T-helper 2 cell (primary cell): ENCODE measurements at places on chromosomes 1 and 21.

DNA sequence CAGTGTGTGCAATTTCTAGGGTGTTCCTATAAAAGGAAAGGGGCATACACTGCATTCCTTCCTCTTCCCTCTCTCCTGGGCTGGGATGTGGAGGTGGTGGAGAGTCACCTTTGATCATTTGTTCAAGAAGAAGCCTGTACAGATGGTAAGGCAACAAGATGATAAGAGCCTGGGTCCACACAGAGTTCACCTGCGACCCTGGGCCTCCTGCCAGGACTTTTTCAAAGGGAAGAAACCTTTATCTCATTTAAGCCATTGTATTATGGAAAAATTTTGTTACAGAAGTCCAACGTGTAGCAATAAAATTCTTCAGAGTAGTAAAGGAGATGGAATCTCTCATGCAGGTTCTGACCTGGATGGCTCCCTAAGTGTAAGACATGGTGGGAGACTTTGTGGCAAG is 189.1 kb downstream of the MIS18A start:
- DNase-seq = no peak

GRCh38 chr1:49016030-49016977 is 239.6 kb upstream of the BEND5 start:
- no peak for DNase-seq

- DNase-seq = no peak
Measured at GRCh38 chr1:53273526-53273925, 35.2 kb upstream of the MAGOH start.

DNA sequence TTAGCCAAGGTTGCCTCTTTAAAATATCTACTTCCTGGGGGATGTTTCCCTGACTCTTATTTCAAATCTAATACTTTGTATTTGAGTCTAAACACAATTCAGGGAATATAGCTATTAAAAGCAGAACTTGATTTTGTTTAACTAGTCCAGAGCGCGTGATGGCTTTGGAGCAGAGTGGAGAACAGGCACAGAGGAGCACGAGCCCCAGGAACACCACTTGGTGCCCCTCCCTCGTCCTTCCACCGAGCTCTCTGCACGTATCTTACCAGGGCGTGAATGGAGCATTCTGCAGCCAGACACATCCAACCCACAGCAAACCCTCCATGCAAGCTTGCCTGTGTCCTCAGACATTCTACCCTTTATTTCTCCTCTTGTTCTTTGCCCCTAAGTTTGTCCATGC is 14.1 kb downstream of the KIF26B start:
- no peak for DNase-seq

- DNase-seq = no peak
Measured at GRCh38 chr1:18052671-18053070, 54.9 kb upstream of the IGSF21 start.

DNA sequence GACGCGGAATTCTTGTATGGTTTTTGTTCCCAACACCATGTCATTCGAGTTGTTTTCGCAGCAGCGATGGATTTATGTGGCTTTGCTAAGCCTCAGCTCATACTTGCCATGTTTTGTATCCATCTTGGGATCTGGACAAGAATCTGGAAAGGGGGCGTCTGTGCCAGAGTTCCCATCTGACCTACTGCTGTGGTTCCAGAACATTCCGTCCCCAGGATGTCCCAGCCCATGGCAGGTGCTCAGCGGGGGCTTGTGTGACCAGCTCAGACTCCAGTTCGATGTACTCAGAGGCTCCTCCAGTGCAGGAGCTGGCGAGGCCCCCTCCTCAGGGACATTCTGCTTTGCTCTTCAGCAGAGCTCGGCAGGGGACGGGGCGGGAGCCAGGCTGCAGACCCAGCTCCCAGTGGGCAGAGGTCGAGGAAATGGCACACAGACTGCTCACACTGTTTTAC is 24.0 kb upstream of the ADARB1 start:
- no peak for DNase-seq

DNA sequence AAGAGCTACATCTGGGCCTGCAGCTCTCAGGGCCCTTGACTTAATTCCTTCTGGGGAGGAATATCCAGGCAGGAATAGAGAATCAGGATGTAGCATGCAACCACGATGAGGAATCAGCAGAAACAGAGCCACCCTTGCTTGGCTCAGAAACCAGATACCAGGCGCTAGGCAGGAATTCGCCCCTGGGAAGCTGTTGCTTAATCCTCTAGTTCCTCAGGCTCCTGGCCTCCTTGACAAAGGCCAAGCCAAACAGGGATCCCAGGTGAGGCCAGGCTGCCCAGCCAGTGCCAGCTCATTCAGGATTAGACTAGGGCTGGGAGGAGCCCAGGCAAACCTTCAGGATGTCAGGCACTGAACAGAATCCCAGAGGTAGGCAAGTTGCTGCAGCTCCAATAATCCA is 48.2 kb upstream of the IRF2BP2 start:
- no peak for DNase-seq

GRCh38 chr1:45863218-45863617 is 59.8 kb downstream of the MAST2 start:
- no peak for DNase-seq

DNA sequence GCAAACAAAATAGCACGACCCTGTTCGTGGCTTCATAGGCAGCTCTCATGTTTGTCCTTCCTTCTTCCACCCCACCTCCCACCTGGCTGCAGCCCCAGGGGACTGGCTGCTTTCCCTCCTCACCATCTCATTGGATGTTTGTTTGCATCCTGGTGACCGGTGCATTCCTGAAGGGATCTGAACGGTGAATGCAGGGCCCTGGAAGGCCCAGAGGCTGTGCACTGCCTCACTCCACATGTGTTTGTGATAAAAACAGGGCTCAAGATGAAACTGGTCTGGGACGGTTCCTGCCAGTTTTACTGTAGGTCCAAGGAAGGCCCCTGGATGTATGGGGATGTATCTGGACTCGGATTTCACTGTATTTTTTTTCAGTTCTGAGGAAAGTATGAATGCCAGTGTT is 42.8 kb downstream of the CNN3 start:
- no peak for DNase-seq

GRCh38 chr1:106727171-106727570 is 329.3 kb upstream of the PRMT6 start:
- no peak for DNase-seq

GRCh38 chr1:52769346-52770033 is 43.2 kb downstream of the ZYG11B start:
- DNase-seq = no peak

DNA sequence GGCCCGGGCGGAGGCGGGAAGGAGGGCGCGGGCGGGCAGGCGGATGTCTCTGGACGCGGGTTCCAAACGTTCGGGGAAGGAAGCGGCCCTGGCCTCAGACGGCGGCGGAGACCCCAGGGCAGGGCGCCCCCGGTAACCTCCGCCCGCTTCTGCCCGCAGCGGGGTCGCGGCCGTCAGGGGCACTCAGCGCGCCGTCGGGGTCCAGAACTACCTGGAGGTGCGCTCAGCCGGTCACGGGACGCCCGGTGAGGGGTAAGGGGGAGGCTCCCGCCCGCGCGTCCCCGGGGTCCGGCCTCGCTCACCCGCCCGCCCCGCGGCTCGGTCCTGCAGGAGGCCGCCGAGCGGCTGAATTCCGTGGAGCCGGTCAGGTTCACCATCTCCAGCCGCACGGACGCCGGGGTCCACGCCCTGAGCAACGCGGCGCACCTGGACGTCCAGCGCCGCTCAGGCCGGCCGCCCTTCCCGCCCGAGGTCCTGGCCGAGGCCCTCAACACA is 406 bp downstream of the PUSL1 start:
- DNase-seq = no peak

GRCh38 chr1:223748773-223749733 is 36.7 kb downstream of the CAPN2 start:
- DNase-seq = peak; percentile 49

- DNase-seq = no peak
Measured at GRCh38 chr1:116497656-116498055, 73.2 kb downstream of the CD58 start.

- no peak for DNase-seq
Measured at GRCh38 chr1:20102875-20103274, 16.5 kb downstream of the PLA2G2D start.
